ENCODE measurements at places on chromosomes 16 and 17.

- no peak for DNase-seq
These were observed 3.9 kb downstream of the RAI1 start for GRCh38 chr17:17684906-17685774.

DNA sequence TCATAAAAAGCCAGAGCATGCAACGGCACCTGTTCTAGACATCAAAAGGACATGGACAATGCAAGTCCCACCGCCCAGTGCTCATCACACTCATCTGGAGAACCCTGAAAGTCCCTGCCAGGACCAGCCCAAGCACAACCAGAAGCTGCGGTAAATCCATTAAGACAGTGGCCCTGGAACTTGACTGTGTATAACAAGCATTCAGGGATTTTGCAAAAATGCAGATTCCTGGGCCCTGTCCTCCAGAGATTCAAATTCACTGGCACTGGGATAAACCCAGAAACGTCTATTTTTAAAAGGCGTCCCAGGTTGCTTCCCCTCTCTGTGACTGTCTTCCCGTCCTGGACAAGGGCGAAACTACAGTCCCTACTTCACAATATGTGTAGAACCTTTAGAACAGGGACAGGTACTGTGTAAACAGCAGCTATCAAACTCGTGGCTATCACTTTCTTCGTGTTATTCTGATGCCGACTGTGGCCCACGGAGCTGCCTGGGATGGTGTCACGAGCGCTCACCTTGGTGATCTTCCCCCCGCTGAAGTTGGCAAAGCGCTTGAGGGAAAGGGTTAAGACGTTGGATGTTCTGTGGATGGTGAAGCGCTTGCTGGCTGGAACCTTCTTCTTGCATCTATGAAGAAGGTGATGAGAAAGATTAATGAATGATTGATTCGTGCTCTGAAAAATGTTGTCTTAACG is 22.3 kb downstream of the USP36 start:
- DNase-seq: no peak

- DNase-seq: no peak
These were observed 5.2 kb upstream of the SMARCD2 start for GRCh38 chr17:63847525-63848249.

DNA sequence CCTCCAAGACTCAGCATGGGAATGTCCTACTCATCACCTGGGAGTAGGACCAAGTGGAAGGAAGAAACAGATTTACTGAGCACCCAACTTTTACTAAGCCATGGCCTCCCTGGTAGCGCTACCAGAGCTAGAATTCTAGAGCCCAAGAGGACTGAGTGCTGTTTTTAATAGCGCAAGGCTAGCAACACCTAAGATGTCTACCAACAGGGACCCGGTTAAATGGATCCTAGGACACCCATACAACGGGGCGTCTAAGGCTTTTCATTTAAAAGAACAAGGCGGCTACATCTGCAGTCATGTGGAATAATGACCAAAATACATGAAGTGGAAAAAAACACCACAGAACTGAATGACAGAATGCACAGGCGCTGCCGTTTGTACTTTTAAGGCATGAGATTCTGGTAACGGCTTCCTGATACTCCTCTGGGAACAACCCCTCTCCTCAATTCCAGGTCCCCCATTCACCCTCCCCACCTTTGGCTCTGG is 5.1 kb downstream of the GGA2 start:
- no peak for DNase-seq

GRCh38 chr17:75480281-75480680 is 23.8 kb downstream of the TMEM94 start:
- DNase-seq: no peak

GRCh38 chr17:80709090-80709695 is 164.6 kb downstream of the RPTOR start:
- no peak for DNase-seq
